ENCODE measurements at places on chromosomes 2 and 18. TPM values are rescaled to one million over a fixed set of nuclear protein-coding genes. Genes with fewer than 3 reads are reported as not detected.
A peak's percentile ranks its signal among the peaks of the same experiment; 100 is the strongest.

DNA sequence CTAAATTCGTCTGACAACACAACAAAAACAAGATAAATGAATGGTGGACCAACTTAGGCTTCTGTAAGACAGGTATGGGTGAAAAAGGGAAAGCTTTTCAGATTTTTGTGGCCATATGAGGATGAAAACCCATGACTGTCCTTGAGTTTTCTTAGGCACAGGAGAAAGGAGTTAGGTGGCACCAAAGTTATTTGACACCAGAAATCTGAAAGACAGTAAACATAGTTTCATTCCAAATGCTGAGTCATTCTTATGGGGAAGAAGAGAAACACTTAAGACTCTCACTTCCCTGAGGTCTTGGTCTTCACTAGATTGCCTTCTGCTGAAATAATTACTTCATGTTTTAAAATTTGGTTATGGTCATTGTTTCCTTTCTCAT is 5.2 kb upstream of the GPD2 start:
- no peak for DNase-seq

GRCh38 chr2:207873794-207874193 is 104.1 kb upstream of the FZD5 start:
- DNase-seq = no peak

GRCh38 chr18:64244571-64244970 is 95.7 kb upstream of the LINC00305 start:
- no peak for DNase-seq

GRCh38 chr2:197296835-197297234 is 13.7 kb downstream of the ANKRD44 start:
- DNase-seq = no peak

GRCh38 chr2:47735912-47736311 is 47.0 kb upstream of the MSH6 start:
- DNase-seq = no peak

DNA sequence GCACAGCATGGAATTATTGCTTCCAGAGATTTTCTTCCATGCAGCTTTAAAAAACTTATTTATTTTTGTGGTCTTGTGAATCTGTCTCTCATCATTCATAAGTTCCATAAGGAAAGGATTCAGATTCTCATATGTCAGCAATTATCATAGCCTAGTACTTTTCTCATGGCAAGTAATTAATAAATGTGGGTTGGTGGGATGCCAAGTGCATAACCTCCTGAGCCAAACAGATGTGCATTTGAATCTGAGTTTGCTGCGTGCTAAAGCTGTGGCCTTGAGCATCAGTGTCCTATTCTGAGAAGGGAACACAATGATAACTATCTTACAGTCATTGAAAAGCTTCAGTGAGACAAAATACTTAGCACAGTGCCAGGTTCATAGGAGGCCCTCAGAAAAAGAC is 331.9 kb downstream of the PDE11A start:
- no peak for DNase-seq

GRCh38 chr2:178101321-178102079 is 10.7 kb upstream of the RBM45 start:
- no peak for DNase-seq

DNA sequence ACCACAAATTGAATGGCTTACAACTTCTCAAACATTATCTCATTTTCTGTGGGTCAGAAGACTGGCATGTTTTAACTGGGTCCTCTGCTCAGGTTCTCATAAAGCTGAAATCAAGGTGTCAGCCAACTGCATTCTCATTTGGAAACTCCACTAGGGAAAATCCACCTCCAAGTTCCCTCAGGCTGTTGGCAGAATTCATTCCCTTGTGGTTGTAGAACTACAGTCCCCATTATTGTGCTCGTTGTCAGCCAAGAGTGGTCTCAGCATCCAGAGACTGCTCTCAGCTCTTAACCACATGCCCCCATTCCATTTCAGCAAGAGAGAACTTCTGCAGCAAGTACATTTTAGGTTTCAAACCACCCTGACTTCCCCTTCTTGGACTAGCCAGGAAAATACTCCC is 12.2 kb downstream of the NOL4 start:
- no peak for DNase-seq

DNA sequence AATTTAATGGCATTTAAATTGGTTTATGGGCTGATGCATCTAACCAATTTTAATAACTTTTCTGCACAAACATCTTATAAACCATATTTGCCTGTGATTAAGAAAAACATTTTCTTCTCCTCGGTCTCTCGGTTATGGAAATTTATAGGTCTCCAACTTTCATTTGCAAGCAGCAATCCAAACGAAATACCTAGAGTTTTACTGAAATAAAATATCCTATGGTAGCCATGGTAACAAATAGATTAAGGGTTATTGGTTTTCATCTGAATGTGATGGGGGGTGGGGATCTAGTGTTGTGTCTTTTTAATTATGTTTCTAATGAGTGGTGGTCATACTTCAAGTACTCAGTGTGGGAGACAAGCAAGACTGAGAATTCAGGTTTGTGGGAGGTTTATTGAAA is 2.9 kb downstream of the KLHL29 start:
- DNase-seq = no peak

DNA sequence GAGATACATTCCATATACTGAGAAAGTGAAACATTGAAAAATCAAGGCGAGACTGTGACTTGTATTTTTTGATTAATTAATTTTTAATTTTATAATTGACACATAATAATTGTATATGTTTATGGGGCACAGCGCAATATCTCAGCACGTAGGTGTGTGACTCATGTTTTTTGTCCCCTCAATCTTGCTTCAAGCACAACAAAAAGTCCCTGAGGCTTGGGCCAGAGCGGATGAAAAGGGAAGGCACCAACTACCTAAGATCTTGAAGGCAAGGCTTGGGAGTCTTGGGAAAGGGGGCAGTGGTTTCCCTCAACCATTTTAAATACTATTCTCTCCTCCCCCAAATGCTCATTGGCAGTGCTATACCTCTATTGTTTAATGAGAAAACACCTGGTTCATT is 9.9 kb downstream of the SGPP2 start:
- no peak for DNase-seq

DNA sequence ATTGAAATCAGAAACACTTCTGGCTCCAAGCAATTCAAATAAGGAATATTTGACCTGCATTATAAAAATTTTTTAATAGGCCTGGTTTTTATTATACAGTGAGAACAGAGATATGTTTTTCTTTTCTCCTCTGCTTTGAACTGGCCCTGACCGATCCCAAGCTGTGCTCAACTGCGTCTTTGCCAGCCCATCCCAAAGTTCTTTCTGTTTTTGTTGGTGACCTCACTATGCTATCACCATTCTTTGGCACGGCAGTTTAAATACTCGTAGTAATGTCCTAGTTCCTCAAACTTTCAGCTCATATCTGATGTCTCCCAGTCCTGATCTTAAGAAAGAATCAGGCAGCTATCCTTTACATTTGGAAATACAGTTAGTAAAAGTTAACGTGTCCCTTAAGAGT is 42.3 kb upstream of the NETO1 start:
- DNase-seq = no peak

GRCh38 chr2:204545861-204546735 is 823 bp downstream of the PARD3B start:
- no peak for DNase-seq

- DNase-seq = no peak
Measured at GRCh38 chr2:23157812-23158211, 227.2 kb upstream of the KLHL29 start.

- DNase-seq = no peak
Measured at GRCh38 chr2:226660526-226660925, 139.1 kb downstream of the IRS1 start.

DNA sequence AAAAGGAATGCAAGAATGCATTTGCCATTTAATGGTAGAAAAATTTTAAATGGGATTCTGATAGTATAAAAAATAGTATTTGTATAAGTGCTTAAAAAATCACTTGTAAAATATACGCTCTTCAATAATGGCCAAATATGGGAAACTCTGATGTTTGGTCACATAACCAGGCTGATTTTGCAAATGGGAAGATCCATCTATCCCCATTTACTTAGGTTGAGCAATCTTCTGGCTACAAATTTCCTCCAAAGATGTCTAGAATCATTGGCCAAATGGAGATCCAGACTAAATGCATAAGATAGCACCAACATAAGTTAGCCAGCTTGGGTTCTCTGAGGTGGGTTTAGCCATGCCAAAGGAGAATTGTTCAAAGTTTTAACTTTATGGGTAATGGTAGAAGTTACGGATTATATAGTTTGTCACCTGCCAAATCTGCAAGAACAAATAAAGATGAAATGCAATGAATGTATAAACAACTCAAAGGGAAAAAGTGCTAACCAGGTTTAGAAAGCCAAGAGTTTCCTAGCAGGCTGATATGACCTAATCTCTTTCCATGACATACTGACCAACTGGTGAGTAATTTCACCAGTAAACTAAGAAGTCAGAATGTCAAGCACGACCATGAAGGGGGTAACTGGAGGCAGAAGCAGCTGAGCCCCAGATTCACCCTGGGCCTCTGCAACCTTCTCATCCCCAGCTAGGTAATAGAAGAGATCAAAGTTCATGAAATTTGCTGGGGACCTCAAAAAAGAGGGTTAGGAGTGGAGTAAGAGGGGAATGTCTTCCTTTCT is 10.0 kb downstream of the RHOB start:
- DNase-seq = no peak

DNA sequence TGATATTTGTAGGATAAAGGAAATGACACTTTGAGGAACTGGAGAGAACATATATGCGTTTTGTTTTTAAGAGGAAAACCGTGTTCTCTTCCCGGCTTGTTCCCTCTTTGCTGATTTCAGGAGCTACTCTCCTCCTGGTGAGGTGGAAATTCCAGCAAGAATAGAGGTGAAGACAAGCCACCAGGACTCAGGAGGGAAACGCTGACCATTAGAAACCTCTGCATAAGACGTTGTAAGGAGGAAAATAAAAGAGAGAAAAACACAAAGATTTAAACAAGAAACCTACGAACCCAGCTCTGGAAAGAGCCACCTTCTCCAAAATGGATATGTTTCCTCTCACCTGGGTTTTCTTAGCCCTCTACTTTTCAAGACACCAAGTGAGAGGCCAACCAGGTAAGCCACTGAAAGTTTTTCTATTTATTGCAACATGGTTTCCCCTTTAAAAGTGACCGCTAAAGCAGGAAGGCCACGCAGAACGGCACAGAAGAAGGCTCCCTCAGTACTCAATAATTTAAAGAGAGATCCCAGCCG is 735 bp downstream of the NRP2 start:
- no peak for DNase-seq

- no peak for DNase-seq
Measured at GRCh38 chr2:174587579-174587978, 10.0 kb downstream of the WIPF1 start.

- DNase-seq = no peak
Measured at GRCh38 chr18:56235481-56236013, 402.8 kb downstream of the TXNL1 start.

GRCh38 chr2:67974559-67975430 is 88.0 kb downstream of the C1D start:
- no peak for DNase-seq

GRCh38 chr2:226772389-226773179 is 27.0 kb downstream of the IRS1 start:
- no peak for DNase-seq

- no peak for DNase-seq
Measured at GRCh38 chr2:196737046-196737445, 62.4 kb downstream of the GTF3C3 start.

DNA sequence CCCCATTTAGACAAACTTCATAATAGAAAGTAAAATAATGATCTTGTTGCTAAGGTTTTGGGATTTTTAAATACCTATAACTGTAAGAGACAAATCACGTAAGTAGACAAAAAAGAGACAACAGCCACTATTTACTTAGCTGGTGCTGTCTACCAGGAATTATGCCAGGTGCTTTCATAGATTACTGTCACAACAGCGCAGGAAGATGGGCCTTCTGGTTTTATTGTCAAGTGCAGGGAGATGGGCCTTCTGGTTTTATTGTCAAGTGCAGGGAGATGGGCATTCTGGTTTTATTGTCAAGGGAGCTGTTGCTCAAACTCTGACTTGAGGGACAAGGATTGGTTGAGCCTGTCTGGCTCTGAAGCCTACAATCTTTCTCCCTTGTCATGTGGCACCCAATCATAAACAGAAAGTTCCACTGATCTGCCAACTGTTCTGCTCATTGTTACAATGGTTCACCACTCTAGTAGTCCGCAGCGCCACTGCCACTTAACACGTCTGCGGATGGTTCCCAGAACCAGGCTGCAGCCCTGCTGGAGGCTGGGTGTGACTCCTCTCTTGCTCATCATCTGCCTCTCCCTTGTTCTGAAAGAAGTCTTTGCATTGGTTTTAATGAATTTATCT is 95.0 kb downstream of the RNF144A start:
- DNase-seq = no peak

DNA sequence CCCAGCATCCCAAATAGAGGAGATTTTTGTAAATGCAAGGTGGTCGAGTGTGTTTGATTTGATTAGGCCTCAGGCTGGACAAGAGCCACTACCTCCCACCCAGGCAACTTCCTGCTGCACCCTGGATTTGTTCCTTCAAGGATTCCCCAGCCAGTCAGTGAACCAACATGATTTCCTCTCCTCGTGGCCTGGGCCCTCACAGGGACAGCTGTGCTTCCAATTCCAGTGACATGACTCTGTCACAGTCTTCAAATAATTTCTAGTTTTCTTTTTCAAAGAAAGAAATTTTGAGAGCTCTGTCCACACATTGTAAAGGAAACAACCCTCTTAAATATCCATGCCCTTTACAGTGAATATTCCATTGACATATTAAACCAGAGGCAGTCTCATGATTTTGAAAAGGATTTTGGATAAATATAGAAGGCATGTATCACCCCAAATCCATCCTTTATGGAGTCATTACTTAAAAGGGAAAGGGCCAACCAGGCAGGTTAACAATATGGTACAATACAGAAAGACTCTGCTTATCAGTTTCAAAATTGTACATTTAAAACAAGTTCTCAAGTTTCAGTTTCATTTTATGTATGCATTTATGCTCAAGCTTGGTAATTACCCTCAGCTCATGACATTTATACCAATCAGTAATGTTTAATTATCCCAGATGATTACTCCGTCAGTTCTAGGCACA is 121.3 kb upstream of the FOSL2 start:
- DNase-seq = no peak

- DNase-seq = no peak
Measured at GRCh38 chr2:31811482-31811881, 199.3 kb downstream of the MEMO1 start.

DNA sequence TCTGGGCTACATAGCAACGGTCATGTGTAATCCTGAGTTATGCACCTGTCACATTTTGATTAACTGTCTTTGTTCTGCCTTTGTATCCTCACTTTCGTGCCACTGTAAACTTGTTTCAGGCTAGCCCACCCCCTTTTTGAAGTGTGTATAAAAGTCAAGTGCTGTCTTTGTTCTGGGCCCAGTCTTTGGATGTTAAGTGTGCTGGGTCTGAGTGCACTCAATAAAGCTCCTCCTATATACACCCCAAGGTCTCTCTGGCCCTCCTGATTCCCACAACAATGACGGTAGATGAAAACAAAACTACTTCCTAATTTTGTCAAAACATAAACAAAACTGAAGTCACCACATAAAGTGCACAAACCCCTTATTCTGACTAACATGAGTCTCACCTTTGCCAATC is 633.4 kb downstream of the DSC3 start:
- no peak for DNase-seq

GRCh38 chr2:20977520-20978180 is 66.2 kb downstream of the APOB start:
- DNase-seq = peak; percentile 24

Gene GDF7
- 0.94 TPM for total RNA-seq

Gene ALPP
- total RNA-seq = not detected

Gene QPCT
- 5.2 TPM for total RNA-seq

Gene PPIL3
- total RNA-seq = 19.4 TPM

Gene CDH19
- total RNA-seq = 14.8 TPM

Gene NFATC1
- 16.4 TPM for total RNA-seq

Gene HOXD12
- total RNA-seq = not detected

Gene MOGAT1
- 0.24 TPM for total RNA-seq

Gene PLEK
- total RNA-seq = 3.7 TPM

Gene NAT8
- total RNA-seq = not detected
